ENCODE measurements at places on chromosomes 16 and 17. TPM values are rescaled to one million over a fixed set of nuclear protein-coding genes. Genes with fewer than 3 reads are reported as not detected.

Gene NPTX1
- 1.2 TPM for total RNA-seq

Gene EVI2B
- 15.9 TPM for total RNA-seq

DNA sequence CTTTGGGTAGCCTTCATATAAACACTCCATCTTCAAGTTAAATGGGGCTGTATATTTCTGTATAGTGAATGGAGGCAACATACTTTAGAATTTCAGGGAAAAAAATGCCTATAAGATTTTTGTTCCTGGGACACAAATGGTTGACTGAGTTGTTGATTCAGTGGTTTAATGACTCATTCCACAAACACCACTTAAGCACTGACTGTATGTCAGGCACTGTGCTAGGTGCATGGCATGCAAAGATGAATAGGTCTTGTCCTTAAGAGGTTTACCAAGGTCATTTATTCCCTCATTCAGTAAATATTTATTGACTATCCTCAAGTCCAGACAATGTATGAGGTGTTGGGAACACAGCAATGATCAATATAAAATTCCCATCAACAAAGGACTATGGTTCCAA lies 417.1 kb downstream of the CA10 start:
- H3K27ac ChIP-seq, result no peak overlapping the region
- no peaks in the 10 kb centered on the region for H3K27me3 ChIP-seq
- no peak overlapping the region for H3K4me3 ChIP-seq
- no peak for DNase-seq
- no peaks in the 10 kb centered on the region for H3K36me3 ChIP-seq
- H3K4me1 ChIP-seq, result no peaks in the 10 kb centered on the region

DNA sequence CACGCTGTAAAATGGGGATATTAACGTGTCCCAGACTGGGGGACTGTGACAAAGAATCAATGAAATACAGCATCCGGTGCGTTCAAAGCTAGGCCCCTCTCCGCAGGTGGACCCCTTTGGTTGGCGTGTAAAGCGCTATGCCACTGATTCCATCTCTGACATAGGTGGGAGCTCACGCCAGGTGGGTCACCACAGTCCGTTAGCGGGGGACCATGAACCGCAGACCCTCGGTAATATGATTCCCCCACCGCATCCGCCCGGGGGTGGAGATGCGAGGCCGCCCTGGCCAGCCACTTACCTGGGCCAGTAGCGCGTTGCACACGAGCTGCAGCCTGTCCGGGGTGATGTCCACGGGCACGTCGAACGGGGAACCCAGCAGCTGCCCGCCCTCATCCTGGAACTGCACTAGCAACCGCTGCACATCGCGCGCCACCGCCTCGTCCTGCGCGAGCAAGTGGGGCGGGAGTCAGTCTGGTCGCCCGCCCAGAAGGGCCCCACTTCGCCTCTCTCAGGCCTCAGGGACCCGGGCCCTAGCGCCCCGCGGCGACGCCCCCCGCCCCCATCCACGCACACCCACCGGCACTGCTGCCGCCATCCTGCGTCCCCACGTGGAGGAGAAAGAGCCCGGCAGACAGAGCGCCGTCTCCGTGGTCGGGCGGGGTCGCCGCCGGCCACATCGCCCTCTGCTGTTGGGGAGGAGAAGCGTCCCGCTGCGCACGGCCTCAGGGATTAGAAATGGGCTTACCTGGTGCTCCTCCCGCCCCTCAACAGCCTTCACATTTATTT lies at the start of gene NLE1:
Gene NLE1, minus strand, starts transcription at position 623 of the 786 bp plus-strand sequence. Its CDS starts 28 bp downstream, at position 595.
- H3K4me3 ChIP-seq, result peak within 1 kb of the TSS; percentile 79
- peak; percentile 93 for DNase-seq
- peak within 1 kb of the TSS; percentile 74 for H3K27ac ChIP-seq
- H3K36me3 ChIP-seq, result peaks cover 10% of the 10 kb centered on the region
- H3K4me1 ChIP-seq, result peaks cover 16% of the 10 kb centered on the region
- no peaks in the 10 kb centered on the region for H3K27me3 ChIP-seq

Gene MYOCD
- not detected for total RNA-seq

Gene AP2B1
- total RNA-seq, result 187 TPM

DNA sequence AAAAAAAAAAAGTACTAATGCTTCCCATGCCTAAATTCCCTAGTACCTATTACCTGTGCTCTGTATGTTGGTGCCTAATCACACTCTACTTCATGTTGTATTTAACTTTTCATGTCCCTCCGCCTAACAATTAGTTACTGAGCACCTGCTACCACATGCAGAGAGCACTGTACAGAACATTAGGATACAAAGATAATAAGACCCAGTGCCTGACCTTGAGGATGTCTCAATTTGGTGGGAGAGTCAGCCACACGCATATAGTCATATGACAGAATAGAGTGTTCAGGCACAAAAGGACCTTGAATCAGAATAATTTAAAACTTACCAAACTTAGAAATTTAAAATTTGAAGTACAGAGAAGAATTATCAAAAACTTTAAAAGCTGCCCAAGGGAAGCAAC lies 42.1 kb downstream of the USP31 start:
- no peak overlapping the region for H3K27ac ChIP-seq
- H3K36me3 ChIP-seq, result peaks cover 25% of the 10 kb centered on the region
- H3K4me1 ChIP-seq, result no peaks in the 10 kb centered on the region
- no peaks in the 10 kb centered on the region for H3K27me3 ChIP-seq
- H3K4me3 ChIP-seq, result no peak overlapping the region

DNA sequence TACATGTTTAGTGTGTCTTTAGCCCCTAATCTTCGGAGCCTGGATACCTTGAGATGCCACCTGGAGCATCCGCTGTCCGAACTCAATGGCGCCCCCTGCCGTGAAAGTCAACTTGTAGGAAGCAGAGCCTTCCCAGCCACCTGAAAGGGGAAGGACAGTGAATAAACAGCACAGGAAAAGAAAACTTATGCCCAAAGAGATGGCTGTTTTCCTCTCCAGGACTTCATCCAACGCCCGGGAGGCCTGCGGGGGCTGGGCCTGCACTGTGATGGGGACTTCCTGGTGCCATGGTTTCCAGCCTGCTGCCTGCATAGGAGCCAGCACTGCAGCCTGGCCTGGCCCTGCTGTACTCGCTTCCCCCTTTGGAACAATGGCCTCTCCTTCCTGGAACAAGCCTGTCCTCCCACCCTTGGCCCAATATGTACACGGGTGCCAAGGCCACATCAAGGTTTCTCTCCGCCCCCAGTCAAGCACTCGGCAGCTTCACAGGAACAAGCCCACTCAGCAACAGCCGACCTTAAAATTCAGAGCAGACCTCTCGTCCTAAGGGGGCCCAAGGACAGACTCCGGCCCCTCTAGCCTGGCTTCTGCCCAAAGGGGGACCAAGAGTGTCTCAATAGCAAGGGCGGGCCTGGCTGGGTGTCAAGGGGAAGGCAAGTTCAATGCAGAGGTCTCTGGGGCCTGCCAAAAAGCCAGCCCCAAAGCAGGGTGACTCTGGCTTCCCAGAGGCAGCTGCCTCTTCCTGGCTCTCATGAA lies 4.5 kb upstream of the UNC13D start:
- peak; percentile 88 for DNase-seq
- H3K4me1 ChIP-seq, result peaks cover 22% of the 10 kb centered on the region
- H3K27ac ChIP-seq, result peak overlapping the region; percentile 36
- H3K36me3 ChIP-seq, result peaks cover 23% of the 10 kb centered on the region
- H3K27me3 ChIP-seq, result no peaks in the 10 kb centered on the region

DNA sequence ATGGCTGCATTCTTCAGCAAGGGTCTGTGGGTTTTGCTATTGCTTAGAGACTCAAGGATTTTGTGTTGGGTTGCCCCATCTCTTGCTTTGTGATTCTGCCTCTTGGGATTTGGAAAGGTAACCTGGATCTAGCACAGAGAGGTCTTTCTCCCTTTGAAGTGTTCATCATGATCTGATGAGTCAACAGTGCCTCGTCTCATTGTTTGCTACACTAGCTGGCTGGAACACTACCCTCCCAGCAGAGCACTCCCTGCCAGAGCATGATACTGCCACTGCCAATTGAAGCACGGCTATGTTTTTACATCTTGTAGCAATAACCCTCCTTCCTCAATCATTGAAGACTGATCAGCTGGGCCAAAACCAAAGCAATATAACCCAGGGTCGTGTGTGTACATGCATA lies 361.0 kb downstream of the CDH13 start:
- no peak overlapping the region for H3K4me3 ChIP-seq
- H3K36me3 ChIP-seq, result no peaks in the 10 kb centered on the region
- no peak for DNase-seq

DNA sequence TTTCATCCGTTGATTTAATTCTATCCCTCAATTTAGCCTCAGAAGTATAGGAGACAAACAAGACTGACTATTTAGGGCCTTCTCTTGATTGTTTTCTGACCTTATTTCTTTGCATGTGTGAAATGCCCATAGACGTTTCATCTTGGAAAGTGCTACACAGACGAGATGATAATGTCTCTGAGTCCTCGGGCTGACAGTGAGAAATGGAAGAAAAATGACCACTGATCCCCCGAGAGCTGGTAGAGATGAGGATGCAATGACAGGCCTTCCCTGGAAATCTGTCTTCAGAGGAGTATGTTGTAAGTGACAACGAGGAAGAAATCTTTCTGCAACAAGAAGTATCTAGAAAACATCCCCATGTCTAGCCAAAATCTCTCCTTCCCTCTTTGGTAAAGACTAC lies 522.9 kb downstream of the HAPSTR1 start:
- no peak overlapping the region for H3K27ac ChIP-seq
- H3K36me3 ChIP-seq, result no peaks in the 10 kb centered on the region
- H3K27me3 ChIP-seq, result no peaks in the 10 kb centered on the region
- no peak overlapping the region for H3K4me3 ChIP-seq
- no peak for DNase-seq

Gene ATP2A3
- 108 TPM for total RNA-seq

- H3K36me3 ChIP-seq, result no peaks in the 10 kb centered on the region
- H3K4me3 ChIP-seq, result no peak overlapping the region
- no peak overlapping the region for H3K27ac ChIP-seq
- DNase-seq, result no peak
- H3K4me1 ChIP-seq, result no peaks in the 10 kb centered on the region
These were observed 1329.5 kb upstream of the CDH8 start for GRCh38 chr16:63365649-63366304.

Gene HCRT
- total RNA-seq, result not detected
